ENCODE measurements at places on chromosomes 5 and 9. TPM values are rescaled to one million over a fixed set of nuclear protein-coding genes. Genes with fewer than 3 reads are reported as not detected.

RPP25L gene
- 28.1 TPM for total RNA-seq

PHF24 gene
- total RNA-seq, result 0.84 TPM

ANKRD34B gene
- total RNA-seq, result not detected

ZNF300 gene
- total RNA-seq, result 4.3 TPM

SURF6 gene
- 13.3 TPM for total RNA-seq

PMPCA gene
- total RNA-seq, result 29.2 TPM

C1QTNF2 gene
- total RNA-seq, result 0.19 TPM

TMEM215 gene
- not detected for total RNA-seq

ADAMTS6 gene
- total RNA-seq, result 3.1 TPM

SOHLH1 gene
- not detected for total RNA-seq

C5 gene
- total RNA-seq, result 6.6 TPM

PROB1 gene
- 0.94 TPM for total RNA-seq

SCAMP1 gene
- total RNA-seq, result 22.1 TPM

PCDHGA7 gene
- total RNA-seq, result 3.6 TPM

TAF11L5 gene
- not detected for total RNA-seq

NIPBL gene
- 52.7 TPM for total RNA-seq

ABHD17B gene
- 18.3 TPM for total RNA-seq
